ENCODE measurements at places on chromosomes 16 and 17.

DNA sequence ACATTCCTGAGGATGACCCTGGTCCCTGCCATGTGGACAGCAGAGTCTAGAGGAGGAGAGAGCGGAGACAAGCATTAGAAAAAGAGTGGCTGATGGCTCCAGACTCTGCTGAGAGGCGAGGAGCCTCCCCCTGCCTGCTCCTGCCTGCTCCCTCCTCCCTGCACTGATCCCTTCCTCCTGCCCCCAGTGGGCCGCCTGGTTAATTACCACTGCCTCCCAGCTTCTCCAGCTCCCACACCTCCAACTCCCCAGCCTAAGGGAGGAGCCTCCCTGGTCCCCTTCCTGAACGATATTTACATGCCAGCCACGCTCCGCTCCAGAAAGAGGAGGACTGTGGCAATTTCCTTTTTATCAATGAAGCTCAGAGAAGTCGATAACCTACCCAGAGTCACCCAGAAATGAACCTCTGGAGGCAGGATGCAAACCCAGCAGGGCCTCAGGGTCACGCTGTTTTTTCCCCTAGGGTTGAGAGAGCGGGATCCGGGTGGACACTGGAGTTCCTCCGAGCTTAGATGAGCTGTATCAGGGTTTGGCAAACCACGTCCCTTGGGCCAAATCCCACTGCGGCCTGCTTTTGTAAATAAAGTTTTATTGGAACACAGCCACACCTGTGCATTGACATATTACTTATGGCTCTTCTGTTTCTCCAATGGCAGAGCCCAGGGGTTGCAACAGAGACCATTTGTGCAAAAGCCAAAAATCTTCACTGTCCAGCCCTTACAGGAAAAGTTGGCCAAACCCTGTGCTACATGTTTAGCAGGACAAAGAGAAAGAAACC lies 27.1 kb upstream of the JPH3 start:
- DNase-seq, result no peak

DNA sequence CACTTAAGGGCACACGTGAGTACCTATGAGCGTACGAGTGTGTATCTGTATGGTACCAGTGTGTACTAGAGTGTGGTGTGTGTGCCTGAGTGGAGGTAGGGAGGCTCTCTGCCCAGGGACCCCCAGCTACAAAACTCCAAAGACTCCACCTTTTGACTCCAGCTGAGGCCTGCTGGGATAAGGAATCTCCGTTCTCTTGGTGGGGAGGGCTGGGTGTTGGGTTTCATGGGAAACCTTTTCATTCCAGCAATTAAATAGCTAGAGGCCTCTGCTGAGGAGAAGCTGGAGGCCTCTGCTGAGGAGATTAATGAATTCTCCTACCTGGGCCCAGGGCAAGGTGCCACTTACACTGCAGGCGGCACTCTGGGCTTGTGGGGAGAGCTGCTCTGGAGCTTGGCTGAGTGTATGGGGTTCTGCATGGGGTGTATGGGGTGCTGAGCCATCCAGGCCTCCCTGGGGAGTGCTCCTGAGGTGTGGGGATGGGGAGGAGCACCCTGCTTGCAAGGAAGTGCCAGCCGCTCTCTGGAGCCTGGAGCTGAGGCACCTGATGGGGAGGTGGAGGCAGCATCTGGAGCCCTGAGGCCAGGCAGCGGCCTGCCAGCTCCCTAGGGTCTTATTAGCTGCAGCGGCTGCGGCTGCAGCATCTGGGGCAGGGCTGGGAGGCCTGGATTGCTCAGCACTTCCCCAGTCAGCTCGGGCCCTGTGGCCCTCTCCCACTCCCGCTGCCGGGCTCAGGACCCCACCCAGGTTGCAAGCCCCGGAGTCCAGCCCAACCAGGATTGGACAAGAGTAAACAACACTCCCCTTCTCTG lies 4.6 kb downstream of the ANKRD13B start:
- DNase-seq, result no peak

DNA sequence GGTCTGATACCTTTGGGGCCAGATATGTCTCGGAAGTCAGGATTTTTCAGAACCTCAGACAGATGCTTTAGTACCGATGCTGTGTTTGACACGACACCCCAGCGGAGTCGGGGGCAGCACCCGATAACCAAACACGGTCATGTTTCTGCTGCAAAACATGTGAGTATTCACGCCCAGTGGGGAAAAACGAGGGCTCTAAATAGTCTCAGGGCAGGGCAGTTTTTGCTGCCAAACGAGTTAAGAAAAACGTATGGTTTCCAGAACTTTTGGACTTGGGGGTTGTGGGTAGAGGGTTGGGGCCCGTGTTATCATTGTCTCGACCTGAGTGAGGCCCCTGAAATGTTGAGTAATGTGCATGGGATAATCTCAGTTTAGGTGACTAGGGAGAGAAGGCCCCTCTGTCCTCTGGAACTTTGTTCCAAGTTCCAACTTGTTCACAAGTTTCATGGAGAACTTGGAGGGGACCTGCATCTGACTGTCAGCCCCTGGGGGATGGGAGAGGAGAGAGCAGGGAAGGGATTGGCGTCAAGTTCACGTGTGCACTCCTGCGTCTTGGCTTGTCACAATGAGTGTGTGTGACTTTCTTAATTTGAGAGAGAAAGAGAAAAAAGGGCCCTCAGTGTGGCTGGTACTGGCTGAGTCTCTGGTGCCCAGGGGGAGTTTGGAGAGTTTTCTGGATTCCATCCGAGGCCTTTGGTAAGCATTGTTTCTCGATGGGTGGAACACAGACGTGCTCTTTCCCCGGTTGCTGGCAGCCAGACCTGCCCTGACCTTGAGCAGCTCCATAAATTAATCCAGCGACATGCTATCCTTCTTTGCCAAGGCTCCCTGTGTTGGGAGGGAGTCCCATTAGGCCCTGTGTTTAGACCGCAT lies 83.9 kb upstream of the CIBAR2 start:
- DNase-seq, result no peak

DNA sequence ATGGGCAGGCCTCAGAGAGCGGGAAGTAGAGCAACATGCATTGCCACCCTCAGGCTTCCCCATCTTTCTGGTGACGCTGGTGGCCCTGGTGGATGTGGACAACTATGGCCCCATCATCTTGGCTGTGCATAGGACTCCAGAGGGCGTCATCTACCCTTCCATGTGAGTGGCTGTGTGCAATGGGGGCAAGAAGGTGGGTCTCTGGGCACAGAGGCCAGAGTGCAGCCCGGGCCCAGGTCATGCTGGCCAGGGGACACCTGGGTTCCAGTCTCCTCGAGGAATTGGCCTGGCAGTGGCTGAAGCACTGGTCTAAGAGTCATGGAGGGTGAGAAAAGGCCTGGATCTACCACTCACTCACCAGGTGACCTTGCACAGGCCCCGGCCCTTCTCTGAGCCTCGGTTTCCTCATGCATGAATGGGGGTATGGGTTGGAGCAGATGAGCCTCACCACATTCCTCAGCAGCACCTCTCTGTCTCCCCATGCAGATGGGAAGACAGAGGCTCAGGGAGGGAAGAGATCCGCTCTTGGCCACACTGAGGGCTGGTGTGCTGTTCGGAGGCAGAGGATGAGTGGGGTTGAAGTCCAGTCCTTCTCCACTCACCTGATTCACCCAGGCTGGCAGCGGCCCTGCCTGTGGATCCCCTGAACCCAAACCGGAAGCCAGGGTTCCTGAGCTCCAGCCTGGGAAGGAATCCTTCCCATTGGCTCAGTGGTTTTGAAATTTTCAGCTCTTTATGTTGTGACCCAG lies 7.2 kb upstream of the ADGRG3 start:
- no peak for DNase-seq

DNA sequence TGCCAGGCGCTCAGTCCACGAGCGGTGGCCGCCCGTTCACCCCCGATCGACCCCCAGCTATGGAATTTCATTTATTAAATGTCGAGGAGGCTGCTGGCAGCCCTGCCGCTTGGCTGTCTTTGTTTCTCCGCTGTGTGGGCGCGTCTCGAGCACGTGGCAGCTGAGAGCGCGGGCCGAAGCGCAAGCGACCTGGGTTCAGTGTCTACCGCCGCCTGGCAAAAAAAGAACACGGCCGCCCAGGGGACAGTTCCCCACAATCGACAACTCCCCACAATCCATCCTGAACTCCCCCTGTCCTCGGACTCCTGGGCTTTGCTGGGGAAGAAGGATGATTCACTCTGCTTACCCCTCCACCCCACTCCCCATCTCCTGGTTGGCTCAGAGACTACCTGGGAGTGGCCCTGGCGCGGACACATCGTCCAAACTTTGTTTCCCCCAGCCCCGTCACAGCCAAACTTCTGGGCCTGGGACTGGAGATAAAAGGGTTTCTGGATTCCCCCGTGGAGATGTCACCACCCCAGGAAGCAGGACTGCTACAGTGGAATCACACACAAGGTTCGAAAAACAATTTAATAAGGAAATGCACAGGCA lies 1.7 kb upstream of the ANKRD13B start:
- no peak for DNase-seq

DNA sequence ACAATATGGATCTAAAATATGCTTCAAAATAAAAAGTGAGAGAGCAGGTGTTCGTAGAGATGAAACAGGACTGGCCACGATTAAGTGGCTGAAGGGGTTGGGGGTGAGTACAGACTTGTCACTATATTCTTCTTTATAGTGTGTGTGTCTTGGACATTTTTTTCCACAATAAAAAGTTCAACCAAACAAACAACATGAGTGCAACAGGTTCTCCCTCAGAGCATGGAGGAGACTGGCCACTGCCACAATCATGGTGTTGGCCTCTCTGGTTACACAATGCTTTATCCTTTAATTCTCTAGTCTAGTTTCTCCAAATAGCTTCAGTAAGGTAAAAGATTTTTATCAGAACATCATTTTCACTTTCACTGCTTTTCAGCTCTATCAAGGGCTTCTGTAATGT lies 109.3 kb downstream of the PARN start:
- DNase-seq, result no peak

DNA sequence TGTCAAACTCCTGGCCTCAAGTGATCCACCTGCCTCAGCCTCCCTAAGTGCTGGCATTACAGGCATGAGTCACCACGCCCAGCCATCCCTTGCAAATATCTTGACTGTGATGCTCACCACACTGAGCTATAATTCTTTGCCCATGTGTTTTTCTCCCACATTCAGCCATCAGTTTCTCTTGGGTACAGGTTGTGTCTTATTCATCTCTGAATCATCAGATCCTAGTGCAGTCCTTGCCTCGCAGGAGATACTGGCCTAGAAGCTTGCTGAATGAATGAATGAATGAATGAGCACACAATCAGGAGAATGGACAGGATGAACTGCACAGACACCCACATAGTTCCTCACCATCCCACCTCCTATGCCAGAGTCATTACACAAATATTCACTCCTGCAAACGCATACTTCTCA lies 24.4 kb upstream of the ETV4 start:
- DNase-seq, result peak; percentile 36

GRCh38 chr16:31456988-31457360 lies 2.3 kb upstream of the ARMC5 start:
- no peak for DNase-seq

Data from skeletal muscle cell (primary cell).